Lung (tissue), 17 donors: ENCODE measurements at places on chromosomes 3 and 15. TPM values are rescaled to one million over a fixed set of nuclear protein-coding genes. Genes with fewer than 3 reads are reported as not detected.

DNA sequence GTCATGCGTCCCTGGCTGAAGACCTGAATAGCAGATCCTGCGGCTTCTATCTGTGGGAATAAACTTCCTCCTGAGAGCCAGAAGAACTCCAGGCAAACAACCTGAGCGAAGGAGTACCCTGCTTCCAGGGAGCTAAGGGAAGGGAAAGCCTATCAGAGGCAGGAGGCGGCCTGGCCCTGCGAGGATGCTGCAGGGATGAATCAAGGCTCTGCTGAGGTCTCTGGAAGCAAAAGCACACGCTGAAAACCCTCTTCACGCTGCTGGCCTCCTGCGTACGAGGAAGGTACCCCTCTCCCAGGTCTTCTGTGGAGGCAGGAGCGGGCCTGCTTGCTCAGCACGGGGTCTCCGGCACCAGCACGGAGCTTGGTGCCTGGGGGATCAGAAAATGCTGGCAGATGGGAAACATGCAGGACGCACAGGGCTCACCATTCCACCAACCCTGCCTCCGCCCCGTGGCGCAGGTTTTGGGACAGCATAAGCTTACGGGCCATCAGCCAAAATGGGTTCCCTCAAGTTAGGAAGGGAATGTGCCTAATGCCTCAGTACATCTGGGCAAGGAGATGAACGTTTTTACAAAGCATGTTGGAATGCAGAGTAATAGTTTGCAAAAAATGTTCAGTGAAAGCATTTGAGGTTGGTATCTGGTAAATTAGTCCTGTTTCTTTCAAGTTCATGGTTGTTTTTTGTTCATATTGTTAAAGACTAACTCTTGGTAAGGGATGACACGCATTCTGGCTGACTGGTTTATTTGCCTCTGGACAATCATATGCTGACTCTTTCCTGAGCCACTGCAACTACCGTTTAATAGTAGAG is 72.3 kb downstream of the CHSY1 start:
- no peaks in the 10 kb centered on the region for H3K27me3 ChIP-seq
- DNase-seq, result no peak
- peaks cover 15% of the 10 kb centered on the region for H3K36me3 ChIP-seq
- no peak overlapping the region for H3K4me3 ChIP-seq
- H3K4me1 ChIP-seq, result peaks cover 25% of the 10 kb centered on the region

GRCh38 chr3:144275005-144275404 is 303.4 kb downstream of the DIPK2A start:
- H3K4me3 ChIP-seq, result no peak overlapping the region
- no peaks in the 10 kb centered on the region for H3K36me3 ChIP-seq
- no peaks in the 10 kb centered on the region for H3K27me3 ChIP-seq

MITF gene
- total RNA-seq, result 28.0 TPM

- H3K4me1 ChIP-seq, result no peaks in the 10 kb centered on the region
- DNase-seq, result no peak
- no peak overlapping the region for H3K27ac ChIP-seq
- no peaks in the 10 kb centered on the region for H3K27me3 ChIP-seq
- H3K36me3 ChIP-seq, result no peaks in the 10 kb centered on the region
- no peak overlapping the region for H3K4me3 ChIP-seq
Measured at GRCh38 chr3:192013110-192013509, 552.1 kb downstream of the PYDC2 start.

DNA sequence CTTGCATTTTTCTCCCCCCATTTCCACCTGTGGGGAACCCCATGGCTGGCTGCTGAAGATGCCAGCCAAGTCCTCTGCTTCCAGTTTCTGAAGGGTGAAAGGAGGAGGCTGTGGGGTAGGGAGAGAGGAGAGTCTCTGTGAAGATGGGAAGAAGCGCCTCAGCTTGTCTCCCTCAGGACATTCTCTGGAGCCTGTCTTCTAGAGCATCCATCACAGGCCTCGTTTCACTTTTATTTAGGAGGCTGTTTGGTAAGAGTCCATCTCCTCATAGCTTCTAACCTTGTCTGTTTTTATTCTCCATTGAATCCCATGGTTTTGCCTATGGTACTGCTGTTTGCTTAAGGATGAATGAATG is 8.8 kb upstream of the LCTL start:
- H3K27ac ChIP-seq, result no peak overlapping the region
- no peak overlapping the region for H3K4me3 ChIP-seq
- no peaks in the 10 kb centered on the region for H3K27me3 ChIP-seq
- no peak for DNase-seq
- H3K4me1 ChIP-seq, result peaks cover 9% of the 10 kb centered on the region

DNA sequence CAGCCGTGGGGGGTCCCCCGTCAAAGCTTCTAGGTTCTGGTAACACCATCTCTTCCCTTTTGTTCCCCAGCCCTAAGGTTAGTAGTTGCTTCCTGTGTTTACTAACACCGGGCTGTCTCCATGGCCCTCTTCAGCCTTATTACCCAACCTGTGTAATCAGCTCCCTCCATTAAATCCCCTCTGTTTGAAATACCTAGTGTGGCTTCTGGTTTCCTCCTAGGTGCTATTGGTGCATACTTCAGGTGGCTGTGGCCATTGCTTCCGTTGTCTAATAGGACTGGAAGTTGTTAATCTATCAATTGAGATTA is 35.3 kb downstream of the MOBP start:
- H3K4me3 ChIP-seq, result no peak overlapping the region
- no peak overlapping the region for H3K27ac ChIP-seq
- peaks cover 33% of the 10 kb centered on the region for H3K27me3 ChIP-seq
- no peaks in the 10 kb centered on the region for H3K36me3 ChIP-seq
- peak; percentile 5 for DNase-seq

TTLL13 gene
- 1.4 TPM for total RNA-seq

CHMP2B gene
- total RNA-seq, result 45.1 TPM

GRCh38 chr3:40229386-40229785 is 80.1 kb upstream of the EIF1B start:
- H3K27me3 ChIP-seq, result no peaks in the 10 kb centered on the region
- no peak overlapping the region for H3K4me3 ChIP-seq
- peaks cover 1% of the 10 kb centered on the region for H3K36me3 ChIP-seq
- H3K4me1 ChIP-seq, result no peaks in the 10 kb centered on the region
- DNase-seq, result no peak

PPARG gene
- total RNA-seq, result 41.4 TPM

DNA sequence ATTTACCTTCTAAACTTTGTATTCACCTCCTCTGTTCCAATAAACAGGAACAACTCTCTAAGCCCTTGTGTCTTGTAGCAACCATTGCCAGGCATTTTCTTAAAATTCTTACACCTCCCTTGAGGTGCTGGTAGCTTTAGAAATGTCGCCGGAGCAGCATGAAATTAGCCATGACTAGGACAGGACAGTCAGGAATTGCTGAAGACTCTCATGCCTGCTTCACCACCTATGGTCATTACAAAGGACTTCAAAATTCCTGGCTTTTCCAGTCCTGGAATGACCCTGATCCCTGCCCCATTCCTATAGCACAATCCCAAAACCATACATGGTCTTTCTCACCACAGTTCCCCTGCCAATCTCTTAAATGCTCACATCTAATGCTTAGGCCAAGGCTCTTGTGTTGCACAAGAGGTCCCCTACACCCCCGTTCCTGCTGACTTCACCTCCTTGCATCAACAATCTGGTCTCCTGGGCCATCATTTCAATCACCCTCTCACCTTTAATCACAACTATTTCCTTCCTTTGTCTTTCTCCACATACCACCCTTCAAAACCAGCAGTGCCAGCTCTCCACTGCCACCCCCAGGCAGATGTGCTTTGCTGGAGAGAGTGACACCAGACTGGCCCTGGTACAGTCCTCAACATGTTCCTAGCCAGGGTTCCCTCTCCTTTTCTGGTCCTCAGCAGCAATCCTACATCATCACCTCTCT is 113.2 kb upstream of the TJP1 start:
- peaks cover 2% of the 10 kb centered on the region for H3K4me1 ChIP-seq
- H3K27ac ChIP-seq, result no peak overlapping the region
- H3K27me3 ChIP-seq, result no peaks in the 10 kb centered on the region
- DNase-seq, result no peak
- no peaks in the 10 kb centered on the region for H3K36me3 ChIP-seq

HIGD2B gene
- total RNA-seq, result not detected

GRCh38 chr3:192079098-192079497 is 618.1 kb downstream of the PYDC2 start:
- no peak overlapping the region for H3K27ac ChIP-seq
- H3K27me3 ChIP-seq, result no peaks in the 10 kb centered on the region
- H3K4me1 ChIP-seq, result no peaks in the 10 kb centered on the region
- H3K36me3 ChIP-seq, result no peaks in the 10 kb centered on the region
- no peak overlapping the region for H3K4me3 ChIP-seq

DNA sequence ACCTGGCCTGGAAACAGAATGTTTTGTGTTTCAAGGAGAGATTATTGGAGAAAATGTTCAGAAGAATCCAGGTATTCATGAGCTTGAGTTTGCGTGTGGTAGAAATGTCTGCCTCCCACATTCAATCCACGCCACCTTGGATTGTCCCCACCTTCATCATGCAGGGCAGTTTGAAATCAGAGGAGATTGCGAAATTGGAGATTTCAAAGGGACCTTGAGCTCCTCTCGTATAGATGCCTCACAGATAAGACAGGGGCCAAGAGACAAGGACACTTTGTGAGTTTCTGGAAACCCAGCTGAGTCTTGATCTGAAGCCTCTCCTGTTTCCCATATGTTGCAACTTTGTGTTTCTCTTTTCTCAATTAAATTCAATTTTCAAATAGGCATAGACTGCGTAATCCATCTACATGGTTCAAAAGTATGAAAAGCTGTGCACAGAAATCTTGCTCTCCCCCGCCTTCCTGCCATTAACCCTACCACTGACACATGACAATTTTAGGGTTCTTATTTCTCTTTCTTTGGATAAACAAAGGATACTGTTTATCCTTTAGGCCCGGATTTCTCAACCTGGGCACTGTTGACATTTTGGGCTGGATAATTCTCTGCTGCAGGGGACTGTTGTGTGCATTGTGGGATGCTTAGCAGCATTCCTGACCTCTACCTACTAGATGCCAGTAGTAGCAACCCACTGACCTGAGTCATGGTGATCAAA is 53.8 kb downstream of the CMTM8 start:
- no peaks in the 10 kb centered on the region for H3K4me1 ChIP-seq
- no peaks in the 10 kb centered on the region for H3K27me3 ChIP-seq
- no peak overlapping the region for H3K27ac ChIP-seq
- DNase-seq, result no peak
- no peak overlapping the region for H3K4me3 ChIP-seq

DNA sequence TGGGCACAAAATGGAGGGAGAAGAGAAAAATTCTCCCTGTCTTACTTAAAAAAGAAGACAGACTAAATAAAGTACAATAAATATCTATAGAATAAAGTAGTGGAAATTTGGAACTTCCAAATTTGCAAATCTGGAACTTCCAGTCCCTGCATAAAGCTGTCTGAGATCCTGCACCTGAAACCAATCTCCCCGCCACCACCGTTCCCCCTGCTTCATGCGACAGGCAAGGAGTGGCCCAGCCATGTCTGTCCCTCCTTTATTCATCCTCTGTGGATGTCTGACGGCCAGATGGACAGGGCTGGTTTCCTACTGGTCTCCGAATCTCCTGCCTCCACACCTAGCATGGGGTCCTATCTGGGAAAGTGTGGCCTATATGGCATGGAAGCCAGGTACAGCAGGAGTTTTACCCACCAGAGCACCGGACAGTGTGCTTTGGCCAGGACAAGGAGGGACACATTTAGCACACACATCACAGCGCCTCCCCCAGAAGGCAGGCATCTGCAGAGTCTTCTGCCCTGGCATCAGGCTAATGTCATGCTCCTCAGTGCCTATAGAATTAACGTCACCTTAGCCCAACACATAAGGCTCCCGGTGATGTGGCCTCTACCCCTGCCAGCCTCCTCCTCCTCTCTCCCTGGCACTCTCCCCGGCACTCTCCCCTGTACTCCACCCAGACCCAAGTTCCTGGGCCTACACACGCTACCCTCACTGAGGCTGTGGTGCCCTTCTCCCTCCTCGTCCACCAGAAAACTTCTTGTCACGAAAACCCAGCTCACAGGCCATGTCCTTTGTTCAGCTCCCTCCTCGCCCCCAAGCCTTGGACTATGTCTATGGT is 170.8 kb downstream of the XXYLT1 start:
- H3K27me3 ChIP-seq, result no peaks in the 10 kb centered on the region
- DNase-seq, result no peak
- H3K27ac ChIP-seq, result peak overlapping the region; percentile 55

ZNF774 gene
- total RNA-seq, result 2.5 TPM

DNA sequence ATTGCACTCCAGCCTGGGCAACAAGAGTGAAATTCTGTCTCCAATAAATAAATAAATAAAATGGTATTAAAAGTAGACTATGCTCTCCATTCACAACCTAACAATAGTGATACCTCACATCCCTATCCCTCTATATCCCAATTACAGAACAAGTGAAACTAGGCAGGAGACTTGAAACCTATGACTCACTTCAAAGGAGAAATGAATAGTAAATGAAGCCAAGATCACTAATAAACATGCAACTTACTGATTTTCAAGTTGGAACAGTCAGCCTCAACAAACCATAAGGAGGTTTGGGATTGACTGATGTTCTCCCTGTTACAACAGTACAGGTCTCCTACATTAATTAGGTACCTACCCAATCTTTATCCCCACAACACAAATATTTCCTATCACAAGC is 103.4 kb downstream of the GSK3B start:
- H3K4me3 ChIP-seq, result no peak overlapping the region
- no peaks in the 10 kb centered on the region for H3K36me3 ChIP-seq
- no peak for DNase-seq
- no peaks in the 10 kb centered on the region for H3K4me1 ChIP-seq

TNNC1 gene
- total RNA-seq, result 35.6 TPM

- H3K4me3 ChIP-seq, result no peak overlapping the region
- no peaks in the 10 kb centered on the region for H3K27me3 ChIP-seq
- no peak overlapping the region for H3K27ac ChIP-seq
- H3K4me1 ChIP-seq, result no peaks in the 10 kb centered on the region
Measured at GRCh38 chr3:60514866-60515265, 736.4 kb downstream of the FHIT start.

GRCh38 chr3:182735672-182736071 is 57.6 kb upstream of the ATP11B start:
- no peak for DNase-seq
- no peaks in the 10 kb centered on the region for H3K27me3 ChIP-seq

PLSCR2 gene
- total RNA-seq, result not detected

GRCh38 chr3:14663396-14664135 is 11.4 kb upstream of the C3orf20 start:
- peaks cover 76% of the 10 kb centered on the region for H3K36me3 ChIP-seq
- H3K27me3 ChIP-seq, result no peaks in the 10 kb centered on the region
- DNase-seq, result no peak

- no peak for DNase-seq
- H3K27ac ChIP-seq, result no peak overlapping the region
- H3K4me1 ChIP-seq, result peaks cover 4% of the 10 kb centered on the region
- H3K36me3 ChIP-seq, result peaks cover 7% of the 10 kb centered on the region
Measured at GRCh38 chr3:67624078-67624477, 30.3 kb downstream of the SUCLG2 start.

GRCh38 chr3:195812366-195812765 is 637 bp upstream of the MUC4 start:
- H3K36me3 ChIP-seq, result no peaks in the 10 kb centered on the region
- peaks cover 29% of the 10 kb centered on the region for H3K27me3 ChIP-seq
- no peak for DNase-seq
- H3K4me3 ChIP-seq, result no peak overlapping the region
- H3K4me1 ChIP-seq, result peaks cover 8% of the 10 kb centered on the region

GRCh38 chr3:39343076-39343717 is 13.7 kb downstream of the CCR8 start:
- H3K27ac ChIP-seq, result no peak overlapping the region
- DNase-seq, result no peak
- no peaks in the 10 kb centered on the region for H3K36me3 ChIP-seq
- peaks cover 1% of the 10 kb centered on the region for H3K4me1 ChIP-seq

CHST13 gene
- total RNA-seq, result 2.7 TPM
